ENCODE measurements at places on chromosomes 16 and 17. TPM values are rescaled to one million over a fixed set of nuclear protein-coding genes. Genes with fewer than 3 reads are reported as not detected.

Gene HOXB3
- 0.09 TPM for total RNA-seq

Gene ERBB2
- 153 TPM for total RNA-seq

Gene CLDN7
- total RNA-seq: 131 TPM

Gene TERF2IP
- 15.2 TPM for total RNA-seq

DNA sequence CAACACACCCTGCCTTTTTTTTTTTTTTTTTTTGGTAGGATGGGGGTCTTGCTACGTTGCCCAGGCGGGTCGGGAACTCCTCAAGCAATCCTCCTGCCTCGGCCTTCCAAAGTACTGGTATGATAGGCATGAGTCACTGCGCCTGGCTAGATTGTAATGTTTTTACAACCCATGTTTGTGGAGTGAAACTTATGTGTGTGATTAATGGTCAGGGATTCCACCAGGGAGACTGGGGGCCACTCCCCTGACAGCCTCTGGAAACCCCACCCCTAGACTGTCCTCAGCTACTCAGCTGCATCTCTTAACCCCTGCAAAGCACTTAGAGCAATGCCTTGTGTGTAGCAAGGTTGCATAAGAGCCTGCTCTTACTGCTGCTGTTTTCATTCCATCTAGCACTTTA is 220.5 kb downstream of the PARN start:
- no peak for DNase-seq

DNA sequence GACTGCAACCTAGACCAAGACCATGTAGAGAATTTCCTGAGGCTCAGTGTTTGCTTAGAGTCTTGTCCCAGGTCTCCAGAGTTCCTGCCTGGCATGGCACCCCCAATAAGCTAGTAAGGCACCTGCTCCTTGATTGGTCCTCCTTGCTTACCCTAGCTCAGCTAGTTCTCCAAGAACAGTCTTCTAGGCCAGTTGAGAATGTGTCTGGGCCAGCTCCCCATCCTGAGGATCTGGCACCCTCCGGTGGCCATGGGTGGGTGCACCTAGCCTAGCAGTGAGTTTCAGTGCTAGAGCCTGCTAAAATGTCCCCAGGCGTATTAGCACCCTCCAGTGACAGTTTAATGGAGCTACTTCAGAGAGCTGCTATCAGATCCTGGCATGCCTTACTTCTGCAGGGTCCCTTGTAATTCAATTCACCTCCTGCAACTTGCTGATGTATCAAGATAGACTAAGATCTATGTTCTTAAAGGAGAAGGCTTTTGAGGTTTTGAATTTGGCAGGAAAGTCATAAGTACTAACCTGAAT is 44.4 kb upstream of the MED13 start:
- DNase-seq: peak; percentile 85

DNA sequence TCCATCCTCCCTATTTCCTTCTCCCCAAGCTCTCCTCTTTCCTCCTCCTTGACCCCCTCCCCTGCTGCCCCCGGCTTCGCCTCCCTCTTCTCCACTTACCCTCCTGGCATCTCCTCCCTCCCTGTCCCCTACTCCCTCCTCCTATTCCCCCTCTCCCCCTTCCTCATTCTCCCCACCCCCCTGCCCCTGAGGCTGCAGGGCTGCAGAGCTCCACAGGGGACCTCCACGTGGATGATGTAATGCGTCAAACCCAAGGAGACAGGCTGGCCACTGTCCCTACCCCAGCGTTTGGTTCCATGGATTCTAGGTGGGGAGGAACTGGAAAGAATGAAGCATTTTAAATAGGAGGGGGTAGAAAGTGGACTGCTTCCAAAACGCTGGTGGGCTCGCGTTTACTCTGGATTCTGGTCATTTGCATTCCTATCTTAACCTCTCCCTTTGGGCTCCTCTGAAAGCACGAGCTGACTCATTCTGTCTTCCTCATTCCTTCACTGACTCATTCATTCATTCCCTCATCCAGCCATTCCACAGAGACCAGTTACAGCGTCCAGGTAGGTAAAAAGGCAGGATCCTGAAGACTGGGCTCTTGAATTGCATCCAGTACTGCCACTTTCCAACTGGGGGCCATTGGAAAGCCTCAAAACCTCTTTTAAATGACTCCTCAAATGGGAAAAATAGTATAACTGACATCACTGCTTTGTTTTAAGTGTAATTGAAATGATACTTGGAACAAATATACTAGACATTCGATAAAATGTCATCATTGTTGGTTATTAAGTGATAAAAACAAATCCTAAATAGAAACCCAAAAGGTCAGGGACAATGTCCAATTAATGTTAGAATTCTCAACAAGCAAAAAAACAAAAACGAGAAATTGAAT is 943 bp upstream of the COTL1 start:
- peak; percentile 78 for DNase-seq

DNA sequence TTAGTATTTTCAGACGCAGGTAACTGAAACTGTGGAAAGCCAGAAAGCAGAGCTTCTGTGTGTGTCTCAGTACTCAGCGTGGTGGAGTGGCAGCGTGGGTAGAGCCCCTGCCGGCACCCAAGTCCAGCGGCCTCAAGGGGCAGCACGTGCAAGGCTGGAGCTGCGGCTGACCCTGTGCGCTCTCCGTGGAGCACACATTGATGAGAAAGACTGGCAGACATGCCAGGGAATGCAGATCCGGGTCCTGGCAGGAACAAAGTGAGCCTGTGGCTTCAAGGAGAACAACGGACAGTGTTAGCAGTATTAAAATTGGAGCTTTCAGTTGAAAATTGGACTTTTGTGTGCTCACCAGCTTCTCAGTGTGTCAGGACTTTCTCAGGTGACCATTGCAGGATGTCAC is 23.3 kb downstream of the ZC3H18 start:
- DNase-seq: no peak

GRCh38 chr16:22671301-22672076 is 142.5 kb upstream of the HS3ST2 start:
- DNase-seq: no peak

- no peak for DNase-seq
These were observed 87.8 kb upstream of the NOL11 start for GRCh38 chr17:67629971-67630320.

DNA sequence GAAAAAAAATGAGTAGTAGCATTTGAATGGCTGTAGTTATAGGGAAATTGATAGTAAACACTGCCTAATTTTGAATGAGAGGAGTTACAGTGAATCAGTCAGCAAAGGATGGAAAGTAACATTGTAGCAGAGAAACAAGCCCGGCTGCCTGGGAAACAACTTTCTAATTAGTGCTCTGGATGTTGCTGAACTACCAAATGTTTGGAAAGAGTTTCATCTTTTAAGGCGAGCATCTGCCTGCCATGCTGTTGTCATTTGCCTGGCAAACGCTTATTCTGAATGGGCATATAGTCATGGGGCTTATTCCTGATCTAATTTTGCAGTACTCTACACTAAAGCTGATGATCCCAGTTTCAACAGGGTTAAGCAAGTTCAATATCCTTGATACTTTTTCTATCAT is 138.6 kb downstream of the CDH11 start:
- DNase-seq: no peak

DNA sequence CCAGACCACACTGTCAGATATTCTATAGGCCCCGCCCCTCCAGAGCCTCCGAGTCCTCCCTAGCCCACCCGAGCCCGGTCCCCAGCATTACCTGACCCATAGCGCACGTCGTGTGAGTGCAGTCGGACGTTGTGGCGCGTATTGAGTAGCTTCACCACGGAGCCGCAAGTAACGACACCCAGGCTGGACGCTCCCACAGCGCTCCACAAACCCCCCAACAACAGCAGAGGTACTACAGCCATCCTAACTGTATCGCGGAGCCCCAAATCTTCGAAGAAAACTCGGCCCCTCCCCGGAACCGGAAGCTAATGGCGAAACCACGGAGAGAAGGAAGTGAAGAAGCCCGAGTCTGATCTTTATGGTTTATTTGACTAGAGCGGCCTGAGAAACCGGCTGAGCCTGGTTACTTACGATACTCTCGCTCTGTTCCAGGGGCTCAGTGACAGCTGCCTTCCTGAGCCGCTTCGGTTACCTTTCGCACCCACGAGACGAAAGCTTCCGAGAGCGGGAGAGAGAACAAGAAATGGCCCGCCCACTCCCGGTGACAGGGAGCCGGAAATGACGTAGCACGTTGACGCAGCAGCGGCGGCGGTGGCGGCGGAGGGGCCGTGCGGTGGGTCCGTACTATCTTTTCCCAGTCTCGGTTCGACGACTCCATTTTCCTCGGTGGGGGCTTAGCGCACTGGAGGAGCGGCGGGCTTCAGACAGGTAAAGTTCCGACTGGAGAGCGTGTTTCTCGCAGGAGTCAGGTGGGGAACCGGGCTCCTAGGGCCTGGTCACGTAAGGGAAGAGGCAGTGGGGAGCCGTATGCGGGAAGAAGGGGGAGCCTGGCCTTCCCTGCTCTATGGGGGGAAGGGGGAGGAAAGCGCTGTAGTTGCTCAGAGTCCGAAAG is at the start of the genes SDF2 and SUPT6H:
SDF2 (minus strand) TSS at position 272 of the 892 bp plus-strand sequence; CDS start at position 242, 30 bp downstream.
SUPT6H (plus strand) TSS at position 571 of the 892 bp plus-strand sequence. CDS start 11,197 bp downstream, outside the sequence.
- DNase-seq: peak; percentile 92

Measured in WTC11 (cell line).